Suppressor macrophage treated with lipopolysaccharide for 4 hours (primary cell): ENCODE measurements at places on chromosomes 3 and 15.
A peak's percentile ranks its signal among the peaks of the same experiment; 100 is the strongest.

GRCh38 chr3:102896851-102897621 lies 462.2 kb downstream of the ZPLD1 start:
- no peak for DNase-seq

DNA sequence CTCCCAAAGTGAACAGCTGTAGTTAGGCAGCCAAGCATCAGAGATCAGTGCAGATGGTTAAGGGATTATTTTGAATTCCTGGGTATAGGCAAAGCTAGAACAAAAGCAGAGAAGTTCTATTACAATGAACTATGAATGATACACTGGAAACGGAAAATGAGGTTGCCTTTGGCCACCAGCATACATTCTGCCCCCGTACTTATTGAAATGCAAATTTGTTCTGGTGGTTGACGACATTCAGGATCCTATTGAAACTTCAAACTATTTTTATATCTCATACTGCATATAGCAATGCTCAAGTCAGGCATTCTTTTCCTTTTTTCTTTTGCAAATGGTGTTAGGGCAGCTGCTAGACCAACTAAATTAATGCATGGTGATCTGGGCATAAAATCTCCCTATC lies 61.7 kb downstream of the SLC12A1 start:
- no peak for DNase-seq

- no peak for DNase-seq
These were observed 8.7 kb upstream of the LRRC58 start for GRCh38 chr3:120357807-120358206.

GRCh38 chr3:78644847-78645246 lies 1123.0 kb downstream of the ROBO1 start:
- no peak for DNase-seq

GRCh38 chr3:134214239-134214638 lies 36.4 kb downstream of the RYK start:
- DNase-seq = no peak

- peak; percentile 28 for DNase-seq
These were observed 94.6 kb upstream of the CTDSPL start for GRCh38 chr3:37766797-37767776.

- DNase-seq = no peak
These were observed 212.7 kb downstream of the PDZRN3 start for GRCh38 chr3:73411993-73412392.

- peak; percentile 8 for DNase-seq
These were observed 72.3 kb downstream of the TAMM41 start for GRCh38 chr3:11774296-11774877.

GRCh38 chr15:89364341-89364740 lies 29.7 kb upstream of the POLG start:
- peak; percentile 74 for DNase-seq

DNA sequence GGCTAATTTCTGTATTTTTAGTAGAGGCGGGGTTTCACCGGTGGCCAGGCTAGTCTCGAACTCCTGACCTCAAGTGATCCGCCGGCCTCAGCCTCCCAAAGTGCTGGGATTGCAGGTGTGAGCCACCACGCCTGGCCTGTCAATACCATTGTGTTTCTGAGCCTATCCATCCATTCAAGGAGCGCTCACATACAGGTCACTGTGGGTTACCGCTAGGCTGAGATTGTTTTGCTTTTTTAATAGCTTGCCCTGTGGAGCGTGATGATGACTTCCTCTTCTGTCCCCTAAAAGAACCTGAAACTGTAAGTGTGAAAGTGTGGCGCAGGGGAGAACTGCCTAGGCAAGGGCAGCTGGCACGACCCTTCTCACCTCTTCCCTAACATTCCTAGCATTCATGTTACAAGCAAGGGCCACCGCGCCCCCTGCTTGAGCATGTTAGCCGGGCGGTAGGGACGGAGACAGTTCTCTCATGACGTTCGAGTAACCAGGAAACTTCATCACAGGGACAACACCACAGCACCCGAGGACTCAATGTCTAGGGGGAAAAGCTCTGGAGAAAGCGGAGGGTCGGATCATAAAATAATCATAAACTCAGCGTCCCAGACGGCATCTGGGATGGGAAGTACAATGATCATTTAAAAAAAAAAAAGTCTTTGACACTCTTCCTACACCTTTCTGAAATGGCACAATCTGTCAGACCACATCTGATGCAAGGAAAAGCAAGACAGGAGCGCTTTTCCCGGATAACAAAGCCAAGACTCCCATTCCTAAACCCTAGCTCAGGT lies 790 bp downstream of the LAMP3 start:
- DNase-seq = peak; percentile 52

GRCh38 chr3:30693470-30694120 lies 87.2 kb downstream of the TGFBR2 start:
- DNase-seq = peak; percentile 78

GRCh38 chr15:83769411-83769999 lies 115.6 kb downstream of the ADAMTSL3 start:
- no peak for DNase-seq

DNA sequence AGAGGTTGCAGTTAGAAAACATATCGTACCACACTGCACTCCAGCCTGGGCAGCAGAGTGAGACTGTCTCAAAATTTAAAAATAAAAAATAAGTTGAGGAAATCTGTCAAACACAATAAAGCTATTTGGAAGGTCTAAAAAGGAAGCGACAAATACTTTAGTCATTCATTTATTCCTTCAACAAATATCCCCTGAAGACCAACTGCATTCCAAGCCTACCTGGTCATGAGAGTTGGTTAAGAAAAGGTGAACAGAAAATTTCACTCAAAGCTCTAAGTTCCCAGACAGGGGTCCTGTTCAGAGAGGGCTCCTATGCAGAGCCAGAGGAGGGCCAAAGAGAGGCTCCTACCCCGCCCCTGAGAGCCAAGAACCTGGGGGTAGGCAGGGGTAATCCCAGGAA lies 15.4 kb upstream of the PRKAR2A start:
- DNase-seq = no peak

- DNase-seq = no peak
These were observed 1.1 kb downstream of the PLXNB1 start for GRCh38 chr3:48428572-48429316.

DNA sequence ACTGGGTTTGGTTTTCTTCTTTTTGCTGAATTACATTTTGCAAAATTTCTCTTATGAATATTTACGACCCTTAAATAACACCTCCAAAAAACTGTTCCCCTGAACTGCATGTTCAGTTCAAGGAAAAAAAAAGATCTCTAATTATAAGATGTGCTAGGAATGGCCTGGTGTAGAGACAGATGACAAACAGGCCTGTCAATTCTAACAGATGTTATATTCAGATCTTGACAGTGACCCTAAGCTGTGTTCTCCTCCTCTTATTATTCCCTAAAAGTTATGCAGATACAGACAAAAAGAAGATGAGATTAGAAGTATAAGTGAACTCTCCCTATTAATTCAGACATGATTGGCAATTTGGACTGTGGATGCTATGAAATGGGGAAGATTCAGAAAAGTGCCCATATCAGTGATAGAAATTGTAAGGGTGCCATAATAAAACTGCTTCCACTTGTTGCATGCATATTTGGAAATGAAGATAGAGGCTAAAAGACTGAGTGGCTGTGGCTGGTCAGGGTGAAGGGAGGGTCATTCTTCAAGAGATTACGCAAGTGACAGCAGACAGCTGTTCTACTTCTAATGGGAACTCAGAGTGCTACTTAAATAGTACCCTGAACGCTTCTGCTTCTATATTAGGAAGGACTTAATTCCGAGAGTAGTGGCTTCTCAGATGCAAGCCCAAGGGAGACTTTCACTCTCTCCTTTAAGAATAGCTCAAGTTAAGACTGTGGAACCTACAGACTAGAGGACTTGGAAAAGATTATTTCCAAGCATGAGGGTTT lies 75.5 kb downstream of the ADAMTS9 start:
- DNase-seq = no peak

GRCh38 chr15:42691308-42691707 lies 45.6 kb downstream of the CDAN1 start:
- DNase-seq = no peak

GRCh38 chr15:49288391-49288790 lies 118.3 kb downstream of the GALK2 start:
- DNase-seq = no peak

DNA sequence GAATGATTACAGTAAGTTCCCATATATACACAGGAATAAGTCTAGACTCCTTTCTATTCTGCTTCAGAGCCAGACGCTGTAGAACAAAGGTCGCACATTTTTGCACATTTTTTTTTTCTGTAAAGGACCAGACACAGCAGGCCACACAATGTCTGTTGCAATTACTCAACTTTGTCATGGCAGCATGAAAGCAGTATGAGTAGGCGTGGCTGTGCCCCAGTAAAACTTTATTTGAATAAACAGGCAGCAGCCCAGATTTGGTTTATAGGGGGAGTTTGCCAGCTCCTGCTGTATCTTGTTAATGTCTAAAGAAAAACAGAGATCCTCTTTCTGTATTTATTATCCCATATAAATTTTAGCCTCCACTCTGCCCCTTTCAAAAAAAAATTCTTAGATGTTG lies 708.3 kb downstream of the FHIT start:
- DNase-seq = no peak

DNA sequence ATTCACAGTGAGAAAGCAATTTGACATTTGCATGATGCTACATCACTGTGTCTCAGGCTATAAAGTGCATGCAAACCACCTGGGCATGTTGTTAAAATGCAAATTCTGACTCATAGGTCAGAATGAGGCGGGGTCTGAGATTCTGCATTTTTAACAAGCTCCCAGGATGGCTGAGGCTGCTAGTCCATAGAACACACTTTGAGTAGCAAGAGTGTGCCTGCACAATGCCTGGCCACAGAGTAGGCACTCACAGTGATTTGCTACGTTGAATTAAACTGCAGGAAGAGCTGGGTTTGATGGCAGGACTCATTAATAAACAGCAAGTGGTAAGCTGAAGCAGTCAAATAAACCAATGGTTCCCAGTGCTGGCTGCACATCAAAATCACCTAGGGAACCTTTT lies 48.1 kb downstream of the NTRK3 start:
- no peak for DNase-seq

- no peak for DNase-seq
These were observed 90.8 kb upstream of the FGF12 start for GRCh38 chr3:192818126-192818525.

- DNase-seq = no peak
These were observed 81.4 kb downstream of the ARNT2 start for GRCh38 chr15:80485370-80486164.

- DNase-seq = no peak
These were observed 104.8 kb downstream of the PPP2R3A start for GRCh38 chr3:136070334-136070733.
